NCI-H187 (cell line): ENCODE measurements at places on chromosomes 6 and 20.

DNA sequence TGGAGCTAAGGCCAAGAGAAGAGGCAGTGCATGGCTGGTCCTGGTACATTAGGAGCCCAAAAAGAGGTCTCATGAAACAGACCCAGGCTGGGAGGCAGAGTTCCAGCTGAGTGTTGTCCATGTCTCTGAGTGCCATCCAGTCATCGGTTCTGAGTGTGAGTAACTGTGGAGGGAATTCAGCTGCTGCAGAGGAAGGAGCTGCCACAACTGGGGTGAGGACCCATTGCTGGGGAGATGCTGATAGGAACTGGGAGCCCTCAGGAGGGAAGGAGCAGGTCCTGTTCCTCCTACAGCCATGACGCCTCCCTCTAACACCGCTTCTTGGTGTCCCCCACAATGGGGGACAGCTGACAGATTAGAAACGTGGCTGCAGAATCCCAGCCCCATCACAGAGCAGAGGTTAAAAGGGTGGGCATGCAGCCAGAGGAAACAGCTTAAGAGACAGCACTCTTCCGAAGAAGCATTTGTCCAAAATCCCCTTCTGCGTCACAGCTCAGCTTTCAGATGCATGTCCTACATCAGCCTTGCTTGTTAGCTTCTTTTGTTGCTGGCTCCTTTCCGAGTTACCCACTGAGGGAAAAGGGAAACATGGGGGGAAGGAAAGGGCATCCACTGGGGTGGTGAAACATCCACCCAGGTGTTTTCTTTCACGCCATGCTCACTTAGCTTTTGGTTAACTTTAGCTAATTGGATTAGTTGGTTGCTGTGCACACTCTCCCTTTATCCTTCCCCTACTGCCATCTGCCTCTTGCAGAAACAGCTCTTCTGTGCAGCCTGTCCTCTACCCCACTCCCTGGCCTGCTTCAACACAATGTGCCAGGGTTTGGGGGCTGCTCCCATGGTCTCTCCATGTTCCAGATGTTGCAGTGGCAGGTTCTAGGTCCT is 239.2 kb downstream of the SYNDIG1 start:
- DNase-seq, result no peak

- DNase-seq, result no peak
Observed at GRCh38 chr6:136624347-136624746, 74.1 kb upstream of the MAP7 start.

- no peak for DNase-seq
Observed at GRCh38 chr20:9348747-9349146, 165.6 kb upstream of the LAMP5 start.

GRCh38 chr6:44116641-44117382 is 10.4 kb downstream of the MRPL14 start:
- no peak for DNase-seq

DNA sequence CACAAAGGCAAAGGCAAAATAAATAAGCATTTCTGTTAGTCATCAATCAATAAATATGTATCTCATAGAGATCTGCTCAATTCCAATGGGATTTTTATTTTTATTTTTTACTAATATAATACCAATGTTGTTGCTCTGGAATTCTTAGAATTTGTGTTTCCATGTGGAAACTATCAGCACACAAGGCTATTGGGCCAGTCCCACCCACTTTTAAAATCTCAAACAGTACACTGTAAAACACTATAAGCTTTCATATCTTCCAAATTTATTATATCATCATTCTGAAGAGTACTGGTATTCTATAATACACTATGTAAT is 563.8 kb upstream of the MARCKS start:
- no peak for DNase-seq

DNA sequence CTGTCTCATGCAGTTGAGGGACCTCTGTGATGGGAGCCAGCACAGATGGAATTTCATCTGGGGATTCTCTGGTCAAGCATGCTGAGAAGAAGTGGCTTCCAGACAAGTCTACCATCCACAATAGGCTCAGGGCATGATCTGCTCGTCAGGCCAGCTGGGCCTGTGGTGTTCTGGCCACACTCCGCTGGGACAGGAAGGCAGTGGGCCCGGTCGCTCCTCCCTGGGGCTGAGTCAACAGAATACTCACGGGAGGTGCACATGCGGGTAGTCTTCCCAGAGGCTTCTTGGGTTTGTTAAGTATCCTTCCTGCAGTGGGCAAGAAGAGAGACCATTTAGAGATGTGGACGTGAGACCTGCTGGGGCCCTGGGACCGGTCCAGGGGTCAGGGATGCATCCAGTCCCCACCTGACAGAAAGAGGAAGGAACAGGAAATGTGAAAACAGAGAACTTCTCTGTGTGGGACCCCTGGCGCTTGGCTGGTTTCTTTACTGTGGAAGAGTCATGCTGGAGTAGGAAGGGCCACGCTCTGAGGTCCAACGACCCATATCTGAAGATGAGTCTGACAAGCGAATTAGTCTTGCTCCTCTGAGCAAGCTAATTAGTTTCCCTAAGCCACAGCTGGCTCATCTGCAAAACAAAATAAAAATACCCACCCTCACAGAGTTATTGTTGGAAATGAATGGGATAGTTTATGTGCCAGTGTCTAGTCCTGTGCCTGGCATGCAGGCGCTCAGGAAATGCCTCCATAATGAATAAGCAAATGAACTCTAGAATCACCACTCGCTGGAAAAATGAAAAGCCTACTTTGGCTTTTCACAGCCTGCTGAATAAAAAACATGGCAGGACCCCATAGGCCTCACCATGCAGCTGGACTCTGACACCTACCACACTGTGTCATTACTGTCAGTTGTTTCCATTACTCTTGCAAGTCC is 67.3 kb downstream of the TRAM2 start:
- DNase-seq, result no peak

DNA sequence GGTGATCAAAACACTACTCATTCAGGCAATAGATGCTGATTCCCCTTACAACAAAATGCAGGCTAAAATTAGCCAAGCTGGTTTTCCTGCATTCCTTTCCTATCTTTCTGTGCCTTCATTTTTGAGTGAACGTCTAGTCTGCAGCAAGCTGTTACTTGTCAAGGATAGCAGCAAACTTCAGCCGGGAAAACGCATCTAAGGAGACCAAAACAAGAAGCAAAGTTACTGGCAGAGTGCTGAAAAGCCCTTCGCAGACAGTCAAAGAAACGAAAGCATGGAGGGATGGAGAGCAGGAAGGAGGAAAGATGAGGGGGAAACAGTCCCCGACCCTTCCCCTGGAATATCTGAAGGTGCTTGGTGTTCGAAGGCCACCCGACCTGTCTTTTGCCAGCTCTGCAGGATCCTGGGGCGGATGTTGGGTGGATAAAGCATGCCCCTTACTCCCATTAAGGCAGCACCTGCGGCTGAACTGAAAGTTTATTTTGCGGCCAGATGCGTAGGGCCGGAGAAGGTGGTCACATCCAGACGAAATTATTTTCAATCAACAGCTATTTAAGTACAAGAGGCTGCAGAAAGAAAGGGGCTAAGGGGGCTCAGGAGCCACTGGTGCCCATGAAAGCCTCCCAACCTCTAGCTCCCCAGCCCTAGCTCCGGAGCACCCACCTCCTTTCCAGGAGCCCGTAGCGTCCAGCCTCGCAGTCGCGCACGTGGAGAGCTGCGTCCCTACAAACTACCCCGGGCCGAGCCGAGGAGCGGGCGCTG is 538 bp downstream of the FERMT1 start:
- no peak for DNase-seq

DNA sequence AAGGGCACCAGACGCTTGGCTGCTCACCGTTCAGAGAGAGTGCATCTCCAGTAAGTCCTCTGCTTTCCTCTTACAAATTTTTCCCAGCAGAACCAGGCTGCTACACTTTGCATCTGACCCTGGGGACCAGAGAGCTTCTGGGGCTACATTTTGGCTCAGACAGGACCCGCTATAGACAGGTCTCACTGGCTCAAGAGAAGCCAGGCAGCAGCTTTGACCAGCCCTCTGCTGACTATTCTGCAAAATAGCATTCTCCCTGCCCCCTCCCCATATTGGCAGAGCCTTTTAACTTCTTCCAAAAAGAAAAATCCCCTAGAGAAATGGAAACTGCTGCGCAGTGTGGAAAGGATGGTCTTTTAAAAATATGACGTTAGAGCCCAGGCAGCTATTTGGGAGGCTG is 37.2 kb downstream of the CPXM1 start:
- no peak for DNase-seq

GRCh38 chr6:36593569-36594028 is 563 bp upstream of the SRSF3 start:
- peak; percentile 89 for DNase-seq

- DNase-seq, result no peak
Observed at GRCh38 chr6:90183587-90184333, 112.9 kb downstream of the BACH2 start.

- no peak for DNase-seq
Observed at GRCh38 chr6:91606148-91606901, 1019.5 kb upstream of the MAP3K7 start.

DNA sequence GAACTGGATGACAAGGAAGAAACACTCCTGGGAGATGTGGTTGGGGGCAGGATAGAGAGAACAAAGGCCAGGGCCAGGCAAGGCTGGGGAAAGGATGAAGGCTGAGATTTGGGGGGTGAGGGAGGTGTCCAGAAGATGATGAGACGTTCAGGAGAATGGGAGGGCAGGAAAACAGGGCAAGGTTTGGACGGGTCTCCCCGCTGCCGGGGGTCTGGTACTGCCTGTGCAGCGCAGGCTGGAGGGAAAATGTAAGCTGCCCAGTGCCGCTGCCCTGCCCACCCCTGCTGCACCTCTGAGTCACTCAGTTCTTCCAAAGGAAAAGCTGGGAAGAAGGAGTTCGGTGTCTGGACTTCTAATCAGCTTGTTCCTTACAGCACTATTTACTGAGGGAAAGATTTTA is 130.9 kb downstream of the DTNBP1 start:
- no peak for DNase-seq

GRCh38 chr20:34528921-34529297 is 12.7 kb downstream of the DYNLRB1 start:
- no peak for DNase-seq

DNA sequence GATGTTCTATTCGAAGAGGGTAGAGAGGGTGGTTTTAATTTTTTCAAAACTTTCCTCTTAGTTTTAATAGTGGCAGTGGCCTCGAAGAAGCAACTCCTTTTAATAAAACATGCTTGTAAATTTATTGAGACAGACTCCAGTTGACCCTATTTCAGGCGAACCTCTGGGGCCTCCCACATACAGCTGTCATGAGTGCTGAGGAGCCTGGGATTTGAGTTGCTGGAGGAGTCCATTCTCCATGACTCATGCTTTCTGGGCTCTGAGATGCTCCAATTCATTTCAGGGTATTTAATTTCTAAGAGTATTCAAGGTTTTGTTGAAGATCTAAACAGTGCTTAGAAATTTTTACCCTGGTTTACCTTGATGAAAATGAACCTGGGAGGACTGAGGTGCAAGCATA is 580.4 kb downstream of the CBLN4 start:
- no peak for DNase-seq

DNA sequence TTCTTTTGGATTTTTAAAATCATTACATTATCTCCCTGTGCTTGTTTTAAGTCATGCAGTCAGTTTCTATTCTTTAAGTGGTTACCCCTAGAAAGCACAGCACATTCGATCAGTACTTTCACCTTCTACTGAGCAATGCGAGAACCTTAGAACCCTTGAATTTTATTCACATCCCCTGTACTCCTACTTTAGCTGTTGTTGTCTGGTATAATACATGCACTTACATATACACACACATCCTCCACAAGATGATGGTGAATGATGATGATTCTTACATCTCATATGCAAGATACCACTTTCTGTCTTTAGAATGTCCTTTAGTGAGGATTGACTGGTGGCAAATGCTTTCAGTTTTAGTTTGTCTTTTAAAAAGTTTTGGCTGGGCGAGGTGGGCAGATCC is 5.7 kb downstream of the CDC40 start:
- no peak for DNase-seq
